ENCODE measurements at places on chromosomes 13 and 19.

DNA sequence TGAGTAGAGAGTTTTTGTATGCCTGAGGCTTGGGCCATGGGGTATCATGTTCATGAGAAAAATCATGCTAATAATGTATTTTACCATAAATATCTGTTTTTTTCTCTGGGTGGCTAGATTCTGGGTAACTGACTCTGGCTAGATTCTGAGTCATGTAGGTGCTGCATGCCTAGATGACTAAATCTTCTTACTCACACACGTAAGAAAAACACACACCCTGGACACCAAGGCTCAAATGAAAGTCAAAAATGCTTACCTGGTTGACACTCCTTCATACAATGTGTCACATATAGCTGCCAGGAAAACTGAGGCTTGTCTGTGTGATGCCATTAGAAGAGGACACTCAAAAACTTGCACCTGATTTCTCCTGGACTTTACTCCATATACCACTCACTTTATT, 597.4 kb upstream of the SLITRK1 start:
- no peak for DNase-seq

DNA sequence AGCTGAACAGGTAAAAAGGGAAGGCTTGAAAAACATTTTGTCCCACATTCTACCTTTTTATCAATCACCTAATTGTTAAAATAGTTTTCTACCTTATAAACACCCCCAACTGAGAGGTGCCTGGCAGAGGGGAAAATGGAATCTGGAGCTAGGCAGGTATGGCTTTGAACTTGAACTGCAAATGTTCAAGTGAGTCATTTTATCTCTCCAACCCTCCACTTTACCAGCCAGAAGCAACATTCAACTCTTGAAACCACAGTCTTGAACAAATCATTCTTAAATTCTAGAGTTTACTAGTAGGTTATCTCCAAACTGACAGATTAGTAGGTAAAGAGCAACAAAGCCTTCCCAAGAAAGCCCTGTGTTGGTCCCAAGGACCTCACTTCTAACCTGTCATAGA, 116.9 kb downstream of the ABCC4 start:
- no peak for DNase-seq

- no peak for DNase-seq
These were observed 307.7 kb downstream of the PCDH9 start for GRCh38 chr13:66922444-66922843.

- no peak for DNase-seq
These were observed 39.3 kb upstream of the GPR183 start for GRCh38 chr13:99346335-99347042.

DNA sequence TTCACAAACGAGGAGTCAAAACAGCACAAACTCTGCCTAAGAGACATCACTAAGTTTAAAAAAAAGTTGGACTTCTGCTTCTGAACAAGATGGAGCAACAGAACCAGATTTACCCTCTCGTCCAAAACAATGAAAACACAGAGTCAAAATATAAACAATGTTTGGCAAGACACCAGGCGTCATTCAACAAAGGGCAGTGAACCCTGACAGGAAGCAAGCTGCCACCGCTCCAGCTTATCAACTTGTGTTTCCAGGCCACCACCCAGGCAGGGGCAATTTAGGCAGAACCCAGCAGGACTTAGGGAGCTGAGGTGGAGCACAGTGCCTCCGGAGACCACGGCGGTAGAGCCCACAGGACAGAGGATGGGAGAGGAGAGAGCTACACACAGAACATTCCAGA, 8.6 kb upstream of the NAPA start:
- no peak for DNase-seq

DNA sequence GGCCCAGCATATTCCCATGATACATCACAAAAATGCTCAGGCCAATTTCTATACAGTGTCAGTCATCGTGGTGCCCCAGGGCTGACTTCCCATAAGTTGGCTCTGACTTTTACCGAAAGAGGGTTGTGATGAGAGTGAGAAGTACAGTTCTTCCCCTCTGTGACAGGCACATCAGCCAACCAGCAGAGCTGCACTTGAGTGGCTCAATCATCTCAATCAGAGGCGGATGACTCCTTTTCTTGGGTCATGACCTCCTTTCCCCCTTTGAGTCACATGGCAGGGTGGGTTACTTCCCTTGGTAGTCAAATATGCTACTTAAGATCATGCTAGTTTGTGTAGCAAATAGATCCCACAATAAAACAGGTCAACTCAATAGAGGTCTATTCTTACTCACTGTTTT, 6.9 kb upstream of the AMER2 start:
- DNase-seq = no peak

GRCh38 chr19:16566161-16566560, 6.1 kb downstream of the SLC35E1 start:
- no peak for DNase-seq

DNA sequence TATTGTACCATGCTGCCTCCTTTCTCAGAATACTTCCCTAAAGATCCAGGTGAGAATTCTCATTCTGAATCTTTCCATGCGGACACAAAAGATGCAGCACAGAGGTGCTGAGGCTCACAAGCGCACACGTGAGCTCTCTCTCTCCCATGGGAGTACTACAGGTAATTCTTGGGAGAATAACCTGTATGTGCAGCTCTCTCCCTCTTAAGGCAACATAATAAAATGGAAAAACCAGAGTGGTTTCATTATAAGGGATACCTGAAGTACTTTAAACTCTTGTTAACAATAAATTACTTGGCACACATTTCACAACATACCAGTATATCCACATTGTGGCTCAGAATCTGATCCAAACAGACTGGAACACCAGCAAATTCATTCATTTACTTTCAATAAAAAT, 40.4 kb downstream of the INTS6 start:
- no peak for DNase-seq

GRCh38 chr19:40420766-40421765, 4.7 kb downstream of the SERTAD1 start:
- DNase-seq = peak; percentile 62

GRCh38 chr19:20472854-20473253, 92.7 kb downstream of the ZNF737 start:
- DNase-seq = no peak

DNA sequence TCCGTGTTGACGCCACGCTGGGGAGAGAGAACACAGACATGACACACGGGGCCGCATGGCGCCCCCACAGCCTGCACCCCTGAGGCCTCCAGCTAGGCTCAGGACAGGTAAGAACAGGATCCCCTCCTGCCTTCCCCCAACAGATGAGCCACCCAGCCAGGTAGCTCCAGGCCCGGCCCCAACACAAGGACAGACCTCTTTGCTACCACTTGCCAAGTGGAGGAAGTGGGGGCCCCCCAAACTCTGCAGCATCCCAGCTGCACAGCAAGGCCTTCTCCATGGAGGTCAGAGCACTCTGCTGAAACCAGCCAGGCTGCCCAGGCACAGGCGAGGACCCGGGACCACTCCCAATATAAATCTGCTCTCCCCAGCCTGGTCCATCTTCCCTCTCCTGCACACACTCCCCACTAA, 31.5 kb downstream of the PEPD start:
- no peak for DNase-seq

DNA sequence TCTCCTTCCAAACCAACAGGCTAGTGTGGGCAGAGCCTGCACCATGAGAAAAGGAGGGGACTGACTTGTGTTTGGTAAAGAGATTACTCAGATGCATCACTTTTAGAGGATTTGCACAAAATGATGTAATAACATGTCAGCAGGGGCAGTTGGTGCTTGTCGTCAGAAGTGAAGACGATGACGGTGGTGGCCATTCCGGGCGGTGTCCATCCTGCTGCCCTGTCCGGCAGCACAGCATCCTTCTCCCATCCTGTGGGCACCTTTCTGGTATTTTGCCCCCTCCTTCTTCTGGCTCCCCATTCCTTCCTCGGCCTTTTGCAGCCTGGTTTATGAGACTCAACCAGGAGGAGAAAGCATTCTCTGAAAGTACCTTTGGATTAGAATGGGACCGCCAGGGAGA, 160.1 kb downstream of the TEX29 start:
- no peak for DNase-seq

GRCh38 chr13:91773591-91774227, 375.3 kb downstream of the GPC5 start:
- no peak for DNase-seq

DNA sequence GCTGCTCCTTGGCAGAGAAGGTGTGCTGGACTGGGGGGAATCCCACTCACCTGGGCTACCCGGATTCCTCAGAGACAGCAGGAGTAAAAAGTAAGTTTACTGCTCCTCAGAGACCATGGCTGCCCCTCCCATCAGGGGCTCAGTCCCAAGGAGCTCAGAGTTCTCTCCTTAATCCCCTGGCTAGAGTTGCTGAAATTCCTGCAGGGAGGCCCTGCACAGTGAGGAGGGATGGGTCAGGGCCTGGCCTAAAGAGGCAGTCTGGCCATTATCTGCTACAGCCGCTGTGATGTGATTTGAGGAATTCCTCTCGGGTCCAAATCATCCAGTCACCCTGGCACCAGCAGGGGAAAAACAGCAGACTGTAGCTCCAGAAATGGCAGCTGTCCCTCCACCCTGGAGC, 502.5 kb downstream of the PCDH17 start:
- DNase-seq = no peak

DNA sequence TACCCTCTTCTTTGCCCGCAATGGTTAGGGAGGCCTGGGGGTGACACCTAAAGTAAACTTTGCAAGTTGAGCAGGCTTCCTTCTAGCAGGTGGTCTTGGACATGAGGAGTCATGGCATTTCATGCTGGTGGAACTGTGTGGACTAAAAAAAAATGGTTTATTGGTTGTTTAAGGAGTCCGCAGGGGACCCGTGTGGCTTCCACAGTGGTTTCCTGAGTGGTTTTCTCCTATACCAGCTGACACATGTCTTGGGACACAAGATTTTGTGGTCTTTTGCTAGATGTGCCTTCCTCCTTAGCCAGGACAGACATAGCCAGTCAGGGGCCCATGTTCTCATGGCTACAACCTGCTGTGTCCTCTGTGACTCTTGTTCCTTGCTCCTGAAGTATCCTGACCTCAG, 1.5 kb downstream of the ZNF543 start:
- DNase-seq = no peak

DNA sequence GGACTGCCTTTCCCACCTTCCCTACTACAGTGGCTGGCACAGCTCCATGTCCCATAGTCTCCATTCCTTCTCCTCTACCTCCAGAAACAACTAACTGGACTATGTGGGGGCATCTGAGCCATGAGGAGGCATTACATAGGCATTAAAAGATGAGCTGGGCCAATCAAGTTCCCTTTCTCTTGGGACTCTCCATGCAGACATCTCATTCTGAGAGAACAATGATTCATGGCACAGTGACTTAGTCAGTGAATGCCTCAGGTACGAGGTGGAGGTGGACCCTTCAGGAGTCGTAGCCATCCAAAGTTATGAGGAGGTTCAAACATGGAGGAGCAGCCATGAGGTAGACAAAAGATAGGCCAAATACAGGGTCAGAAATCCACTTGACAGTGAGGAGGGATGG, 70.0 kb downstream of the GPC6 start:
- no peak for DNase-seq

- no peak for DNase-seq
These were observed 59.9 kb downstream of the LIG4 start for GRCh38 chr13:108155185-108156106.

GRCh38 chr13:80591976-80592740, 251.2 kb upstream of the SPRY2 start:
- DNase-seq = no peak

DNA sequence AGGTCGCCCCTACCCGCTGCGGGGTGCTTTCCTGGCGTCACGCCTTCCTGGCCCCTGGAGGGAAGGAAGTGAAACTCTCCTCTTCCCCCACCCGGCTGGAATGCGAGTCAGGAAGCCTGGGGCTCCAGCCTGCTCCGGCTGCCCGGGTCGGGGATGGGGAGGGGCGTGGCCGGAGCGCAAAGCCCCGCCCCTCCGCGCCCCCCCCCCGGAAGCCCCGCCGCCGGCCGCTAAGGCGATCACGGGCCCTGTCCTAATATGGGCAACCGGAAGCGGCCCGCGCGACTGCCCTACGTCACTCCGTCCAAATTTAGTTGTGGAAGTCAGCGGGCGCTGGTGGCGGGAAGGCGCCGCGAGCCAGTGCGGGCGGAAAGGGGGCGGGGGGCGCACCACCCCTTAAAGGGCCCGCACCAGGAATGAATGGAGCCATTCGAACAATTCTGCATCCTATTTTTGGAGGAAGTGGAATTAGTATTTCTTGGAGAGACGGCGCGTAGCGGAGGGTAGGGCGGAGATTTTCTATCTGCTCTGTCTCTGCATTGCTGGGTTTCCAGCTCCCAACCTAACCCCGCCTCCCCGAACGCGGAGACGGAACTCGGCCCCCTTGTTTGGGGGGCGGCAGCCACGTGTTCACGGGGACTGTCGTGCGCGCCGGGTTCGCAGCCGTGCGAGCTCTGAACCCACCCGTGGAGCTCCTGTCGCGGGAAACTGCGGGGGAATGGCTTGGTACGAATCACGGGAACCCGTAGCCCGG, 1.6 kb downstream of the IER2 start:
- DNase-seq = peak; percentile 86

DNA sequence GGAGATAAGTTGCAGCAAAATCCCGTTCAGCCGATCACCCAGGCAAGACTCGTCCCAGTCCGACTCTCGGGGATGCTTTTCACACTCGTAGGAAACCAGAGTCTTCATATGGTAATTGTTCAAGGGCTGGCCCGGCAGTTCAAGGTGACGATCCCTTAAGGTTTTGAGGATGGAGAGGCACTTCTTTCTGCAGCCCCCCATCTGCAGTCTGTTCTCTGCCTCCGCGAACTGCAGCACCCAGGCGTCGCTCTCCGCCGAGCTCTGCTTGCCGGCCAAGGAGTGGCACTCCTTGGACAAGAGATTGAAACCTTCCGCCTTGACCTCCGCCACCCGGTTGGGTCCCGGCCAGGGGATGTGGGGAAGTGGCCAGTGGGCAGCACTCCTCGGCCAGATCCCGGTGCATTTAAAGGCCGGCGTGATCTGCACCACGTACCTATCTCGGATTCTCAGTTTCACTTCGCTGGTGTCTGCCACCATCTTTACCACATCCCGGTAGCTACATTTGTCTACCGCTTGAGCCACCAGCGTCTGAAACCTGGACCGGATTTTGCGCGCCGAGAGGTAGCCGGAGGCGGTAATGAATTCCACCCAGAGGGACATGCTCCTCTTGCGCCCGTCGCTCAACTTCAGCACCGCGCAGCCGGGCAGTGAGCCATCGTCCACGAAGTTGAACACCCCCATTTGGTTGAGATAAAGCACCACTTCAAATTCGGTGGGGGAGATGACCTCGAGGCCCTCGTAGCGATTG, 1.1 kb downstream of the MAB21L1 start:
- no peak for DNase-seq

- no peak for DNase-seq
These were observed 22.4 kb downstream of the POU2F2 start for GRCh38 chr19:42109896-42110295.

GRCh38 chr19:47430041-47430802, 10.9 kb upstream of the MEIS3 start:
- DNase-seq = no peak

- DNase-seq = no peak
These were observed 23.6 kb downstream of the PROZ start for GRCh38 chr13:113182046-113182445.

DNA sequence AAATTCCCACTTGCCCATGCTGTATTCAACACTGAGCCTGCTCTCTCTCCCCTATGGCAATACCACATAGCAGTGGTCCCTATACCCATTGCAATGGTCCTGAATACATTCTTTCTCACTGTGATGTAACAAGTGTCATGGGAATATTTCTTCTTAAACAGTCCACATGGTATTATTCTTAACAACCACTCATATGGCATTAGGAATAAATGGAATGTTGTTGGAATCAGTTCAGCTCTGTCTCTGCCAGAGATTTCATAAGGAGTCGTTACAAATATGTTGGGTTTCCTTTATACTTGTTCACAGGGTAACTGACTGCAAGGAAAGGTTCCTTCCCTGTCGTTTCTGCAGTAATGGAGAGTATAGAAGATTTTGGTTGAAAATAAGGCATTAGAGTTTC, 128.3 kb upstream of the SPATA13 start:
- DNase-seq = no peak

GRCh38 chr19:48400018-48400742, 6.7 kb downstream of the GRIN2D start:
- no peak for DNase-seq

Data from cortex of kidney (tissue), 1 donor.